ENCODE measurements at places on chromosomes 6 and 20. TPM values are rescaled to one million over a fixed set of nuclear protein-coding genes. Genes with fewer than 3 reads are reported as not detected.

Gene SNRPB
- total RNA-seq = 79.4 TPM

DNA sequence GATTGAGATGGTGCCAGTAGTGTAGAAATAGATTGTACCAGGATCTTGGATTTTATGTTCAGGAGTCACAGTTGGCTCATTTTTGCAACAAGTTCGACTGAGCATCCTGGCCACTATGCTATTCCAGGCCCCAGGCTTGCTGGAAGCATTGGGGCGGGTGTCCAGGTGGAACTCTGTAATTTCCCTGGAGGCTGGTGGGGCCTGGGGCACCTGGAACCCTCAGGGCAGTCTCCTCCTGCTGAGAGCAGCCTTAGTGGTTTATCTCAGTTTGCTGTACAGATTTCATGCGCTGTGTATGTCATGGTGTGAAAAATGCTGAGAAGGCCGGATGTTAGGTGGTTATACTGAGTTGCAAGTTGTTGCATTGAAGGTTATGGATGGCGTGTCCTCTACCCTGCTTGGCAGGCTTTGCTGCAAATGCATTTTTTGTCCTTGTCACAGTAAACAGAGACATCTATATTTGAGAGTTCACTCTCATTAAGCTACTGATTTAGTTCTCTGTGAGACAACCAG lies 135.1 kb upstream of the MYLIP start:
- no peak for DNase-seq

- no peak for DNase-seq
Observed at GRCh38 chr6:12892151-12892550, 175.6 kb downstream of the PHACTR1 start.

Gene COL9A1
- total RNA-seq = 0.37 TPM

DNA sequence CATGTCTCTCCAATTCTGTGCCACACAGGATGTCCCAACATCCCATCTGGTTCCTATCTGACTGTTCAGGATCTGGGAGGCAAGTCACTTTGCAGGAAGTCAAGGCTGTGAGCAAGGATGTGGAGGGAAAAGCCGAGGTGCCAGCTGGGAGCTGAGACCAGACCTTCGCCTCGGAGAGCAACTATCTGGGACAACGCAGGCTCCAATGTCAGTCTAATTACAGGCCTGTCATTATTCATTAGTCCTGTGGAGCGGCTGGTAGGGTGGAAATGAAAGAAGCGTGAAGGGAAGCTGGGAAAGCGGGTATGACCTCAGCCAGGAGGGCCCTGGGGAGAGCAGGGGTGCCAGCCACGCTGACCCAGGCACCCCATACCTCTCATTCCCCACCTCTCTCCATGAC lies 147.3 kb downstream of the UNC5CL start:
- no peak for DNase-seq

DNA sequence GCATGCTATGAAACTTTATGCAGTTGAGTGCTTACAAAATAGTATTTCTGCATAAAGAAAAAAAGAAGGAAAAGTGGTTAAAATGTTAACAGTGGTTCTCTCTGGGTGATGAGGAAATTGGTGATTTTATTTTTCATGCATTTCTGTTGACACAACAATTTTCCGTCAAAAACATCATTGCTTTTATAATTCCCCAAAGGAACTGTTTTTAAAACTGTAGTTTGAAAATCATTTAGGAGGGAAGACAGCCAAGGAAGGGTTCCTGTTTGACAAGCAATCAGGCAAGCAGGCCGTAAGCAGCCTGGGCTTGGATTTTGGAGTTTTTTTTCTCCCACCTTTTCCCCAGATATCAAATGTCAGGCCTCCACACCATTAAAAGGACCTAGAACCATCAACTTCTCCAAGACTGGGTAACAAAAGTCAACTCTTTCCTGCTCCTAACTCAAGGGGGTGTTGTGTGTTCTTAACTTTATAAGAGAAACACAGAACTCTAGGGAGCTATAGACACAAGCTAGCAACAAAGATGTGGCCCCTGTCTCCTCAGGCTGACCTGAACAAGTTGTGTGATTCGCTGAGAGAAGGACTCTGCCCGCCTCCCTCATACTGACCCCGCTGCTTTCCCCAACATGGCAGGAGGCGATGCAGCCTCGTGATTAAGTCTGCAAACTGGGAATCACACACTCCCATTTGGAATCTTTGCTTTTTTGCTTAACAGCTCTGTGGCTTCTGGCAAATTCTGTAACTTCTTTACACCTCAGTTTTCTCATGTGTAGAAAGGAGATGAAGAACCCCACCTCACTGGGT lies 146.6 kb downstream of the BCAS1 start:
- no peak for DNase-seq

GRCh38 chr20:32670773-32671455 lies 2.8 kb downstream of the C20orf203 start:
- DNase-seq = no peak

- no peak for DNase-seq
Observed at GRCh38 chr20:25538838-25539665, 46.3 kb downstream of the NINL start.
